ENCODE measurements at places on chromosomes 4 and X.

DNA sequence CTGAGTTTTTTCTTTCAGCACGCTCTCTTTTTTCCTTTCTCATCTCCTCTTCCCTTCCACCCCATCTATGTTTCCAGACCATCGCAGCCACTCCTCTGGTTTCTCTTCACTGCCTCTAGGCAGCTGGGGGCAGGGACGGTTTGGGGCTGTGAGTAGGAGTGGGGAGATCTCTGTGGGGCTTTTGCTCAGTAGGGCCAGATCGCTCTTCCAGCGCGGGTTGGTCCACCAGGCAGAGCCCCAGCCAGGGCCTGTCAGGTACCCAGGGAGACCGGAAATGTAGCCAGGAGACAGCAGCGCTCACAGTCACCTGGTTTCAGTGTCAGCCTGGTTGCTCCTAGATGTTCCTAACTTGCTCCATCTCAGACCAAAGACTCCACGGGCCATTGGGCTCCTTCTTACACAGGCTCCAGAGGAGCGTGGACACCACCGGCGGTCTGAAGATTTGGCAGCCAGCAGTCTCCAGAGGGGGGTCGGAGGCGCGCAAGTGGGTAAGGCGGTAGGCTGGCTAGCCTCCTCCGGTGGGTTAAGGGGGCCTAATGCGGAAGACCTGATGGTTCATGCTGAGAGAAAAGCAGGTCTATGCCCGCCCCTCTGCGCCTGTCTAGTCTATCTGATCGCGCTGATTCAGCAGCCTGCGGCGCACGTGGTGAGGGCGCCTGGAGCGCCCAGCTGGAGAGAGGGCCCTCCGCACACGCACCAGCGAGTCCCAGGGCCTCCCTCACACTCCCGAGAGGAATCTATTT is 1.8 kb downstream of the FGF5 start:
- DNase-seq = no peak

GRCh38 chr4:79047316-79047715 is 108.1 kb upstream of the PAQR3 start:
- DNase-seq = no peak

DNA sequence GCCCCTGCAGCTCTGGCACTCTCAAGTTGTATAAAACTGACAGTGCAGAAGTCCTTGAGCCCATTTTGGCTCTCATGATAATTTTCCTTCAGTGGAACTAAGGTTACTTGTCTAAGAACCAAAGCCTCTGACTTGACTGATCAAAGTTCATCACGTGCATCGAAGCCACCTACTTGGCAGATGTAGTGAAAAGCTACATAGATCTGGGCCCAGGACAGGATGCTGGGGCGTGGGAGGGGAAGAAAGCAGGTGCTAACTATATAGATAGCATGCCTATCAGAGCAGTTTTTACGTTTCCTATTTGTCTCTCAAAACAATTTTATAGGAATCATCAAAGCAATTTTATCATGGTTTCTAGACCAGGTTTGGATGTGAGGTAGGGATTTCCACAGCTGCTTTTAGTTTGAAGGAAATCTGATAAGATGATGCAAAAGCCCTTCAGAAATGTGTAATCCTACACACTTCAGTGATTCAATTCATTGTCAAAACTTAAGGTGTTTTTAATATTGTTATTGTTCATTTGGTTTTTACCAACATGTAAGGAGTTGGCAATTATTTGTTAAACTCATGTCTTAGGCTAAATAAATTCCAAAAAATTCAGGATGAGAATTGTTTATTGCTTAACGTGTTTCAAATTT is 1.2 kb upstream of the CD40LG start:
- DNase-seq = no peak

DNA sequence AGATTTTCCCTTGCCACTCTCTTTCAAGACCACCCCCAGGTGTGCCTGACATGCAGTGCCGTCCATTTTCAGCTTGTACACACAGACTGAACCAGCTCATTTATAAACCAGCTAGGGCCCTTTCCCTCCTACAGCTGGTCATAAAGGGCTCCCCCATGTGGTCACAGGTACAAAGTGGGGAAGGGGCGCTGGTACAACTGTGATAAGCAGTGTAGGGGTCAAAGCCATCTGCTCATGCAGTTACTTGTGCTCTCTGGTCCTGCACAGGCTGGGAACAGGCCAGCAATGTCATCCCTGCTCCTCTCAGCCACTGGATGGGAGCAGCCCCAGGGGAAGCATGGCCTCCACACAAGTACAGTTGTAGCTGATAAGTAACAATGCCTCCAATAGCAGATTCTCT is 20.6 kb downstream of the GABRQ start:
- DNase-seq = no peak

DNA sequence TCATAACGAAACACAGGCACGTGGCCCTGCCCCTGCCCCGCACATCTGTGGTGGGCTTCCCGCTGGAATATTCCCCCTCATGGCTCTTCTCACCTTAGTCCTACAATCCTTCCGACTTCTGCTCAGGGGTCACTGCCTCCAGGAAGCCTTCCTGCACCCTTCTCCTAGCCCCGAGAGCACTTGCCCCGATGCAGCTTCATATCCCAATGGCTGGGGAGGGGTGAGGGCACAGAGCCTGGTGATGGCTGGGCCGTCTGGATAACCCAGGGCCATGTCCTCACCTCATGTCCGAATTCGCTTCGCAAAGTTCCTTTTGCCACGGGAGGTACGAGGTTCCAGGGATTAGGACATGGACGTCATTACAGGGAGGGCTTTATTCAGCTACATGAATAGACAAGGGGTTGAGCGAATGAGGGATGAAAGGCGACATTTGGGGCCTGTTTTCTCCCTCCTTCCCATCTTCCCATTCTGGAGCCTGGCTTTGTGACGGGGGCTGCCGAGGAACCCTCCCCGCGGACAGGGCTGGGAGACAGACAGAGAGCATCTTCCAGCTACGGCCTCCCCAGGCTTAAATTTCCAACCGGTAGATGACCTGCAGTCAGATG is 35.5 kb upstream of the HMX1 start:
- no peak for DNase-seq

DNA sequence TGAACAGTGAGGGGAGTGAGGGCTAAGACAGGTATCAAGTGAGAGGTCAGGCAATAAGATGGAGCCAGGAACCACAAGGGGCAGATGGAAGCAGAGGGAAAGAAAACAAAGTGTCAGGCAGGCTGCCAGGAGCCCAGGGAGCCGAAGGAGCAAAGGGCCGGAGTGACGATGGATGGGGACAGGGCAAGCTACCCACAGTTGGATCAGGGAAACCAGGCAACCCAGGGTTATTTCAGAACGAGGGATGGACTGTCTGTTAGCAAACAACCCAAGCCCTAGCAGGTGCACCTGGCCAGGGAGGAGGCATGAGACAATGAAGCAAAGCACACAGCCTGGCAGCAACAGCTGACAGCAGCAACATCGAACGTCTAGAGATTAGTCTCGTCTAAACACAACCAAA is 39.2 kb downstream of the SEL1L3 start:
- no peak for DNase-seq

DNA sequence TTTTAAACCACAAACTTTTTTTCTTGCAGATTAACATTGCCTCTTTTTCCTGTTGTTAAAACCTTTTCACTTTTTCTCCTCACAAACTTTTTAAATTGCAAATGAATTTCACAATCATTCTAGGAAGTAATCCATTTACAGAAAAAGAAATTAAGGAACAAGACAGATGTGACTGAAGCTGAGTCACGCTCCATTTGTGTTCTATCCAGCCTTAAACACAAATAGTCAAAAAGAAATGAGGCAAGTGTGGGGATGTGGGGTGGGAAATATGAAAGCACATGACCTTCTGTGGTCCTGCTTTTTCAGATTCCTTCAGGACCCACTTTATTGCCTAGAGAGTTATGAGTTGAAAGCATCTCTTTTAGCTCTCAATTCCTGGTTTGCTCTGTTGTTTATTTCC is 197.0 kb downstream of the ADGRL3 start:
- no peak for DNase-seq

GRCh38 chr4:71449878-71450277 is 111.1 kb downstream of the SLC4A4 start:
- no peak for DNase-seq

- no peak for DNase-seq
Measured at GRCh38 chrX:39899856-39900776, 197.6 kb downstream of the BCOR start.

GRCh38 chr4:127155116-127155515 is 477.6 kb upstream of the INTU start:
- no peak for DNase-seq

- DNase-seq = no peak
Measured at GRCh38 chr4:80803337-80803736, 227.2 kb upstream of the BMP3 start.

DNA sequence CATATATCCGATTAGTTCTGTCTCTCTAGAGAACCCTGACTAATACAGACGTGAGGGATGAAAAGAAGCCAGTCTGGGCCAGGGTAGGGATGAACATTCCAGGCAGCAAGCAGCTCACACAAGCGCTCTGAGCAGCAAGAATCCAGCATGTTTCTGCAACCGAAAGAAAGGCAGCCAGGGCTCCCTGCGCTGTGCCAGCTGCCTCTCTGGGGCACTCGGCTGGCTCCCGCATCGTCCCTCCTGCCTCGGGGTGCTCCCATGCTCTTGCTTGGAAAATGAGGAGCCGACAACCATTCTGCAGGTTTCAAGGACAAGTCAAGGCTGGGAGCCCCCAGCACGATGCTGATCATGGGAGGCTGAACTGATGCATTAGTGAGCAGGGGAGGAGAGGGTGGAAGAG is 7.0 kb downstream of the JAKMIP1 start:
- DNase-seq = no peak

- no peak for DNase-seq
Measured at GRCh38 chr4:181845617-181846016, 397.6 kb upstream of the TENM3 start.

DNA sequence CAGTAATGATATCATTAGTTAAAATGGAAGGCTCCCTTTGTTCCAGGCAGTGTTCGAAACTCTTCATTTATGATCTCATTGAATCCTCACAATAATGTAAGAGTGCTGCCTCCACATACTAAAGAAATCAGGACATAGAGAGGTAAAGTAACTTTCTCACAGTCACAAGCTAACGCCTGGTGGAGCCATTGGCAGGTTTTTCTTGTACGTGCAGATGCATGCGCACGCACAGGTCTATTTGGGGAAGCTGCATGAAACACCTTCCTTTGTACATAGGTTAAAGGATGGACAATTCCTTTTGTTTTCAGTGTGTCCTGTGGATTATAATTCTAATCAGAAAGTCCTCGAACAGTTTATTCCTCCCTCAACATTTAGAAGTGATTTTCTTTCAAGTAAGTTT is 176.2 kb downstream of the RAPGEF2 start:
- no peak for DNase-seq

DNA sequence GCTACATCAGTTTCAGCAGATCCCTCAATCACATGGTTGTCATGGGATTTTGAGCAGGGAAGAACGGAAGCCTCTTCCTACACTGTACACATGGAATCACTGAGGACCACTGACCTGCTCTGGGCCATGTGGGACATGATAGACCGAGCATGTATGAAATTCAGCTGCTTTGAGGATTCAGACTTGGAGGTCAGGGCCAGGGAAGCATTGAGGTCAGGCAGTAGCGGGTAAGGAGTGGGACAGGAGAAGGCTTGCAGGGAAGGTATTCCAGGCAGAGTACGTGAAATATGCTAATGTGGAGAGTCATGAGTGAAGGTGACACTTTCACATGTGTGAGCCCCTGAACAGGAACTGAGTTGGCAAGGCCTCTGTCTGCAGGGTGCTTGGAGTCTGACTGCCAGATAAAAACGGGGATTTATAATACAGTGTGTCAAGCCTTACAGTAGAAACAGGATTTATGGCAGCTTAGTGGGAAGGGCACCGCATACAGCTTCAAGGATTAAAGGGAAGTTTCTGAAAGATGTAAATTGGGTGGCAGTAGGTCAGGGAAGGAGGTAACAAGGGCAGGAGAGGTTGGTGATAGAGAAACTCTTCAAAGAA is 111.7 kb downstream of the STK32B start:
- no peak for DNase-seq

DNA sequence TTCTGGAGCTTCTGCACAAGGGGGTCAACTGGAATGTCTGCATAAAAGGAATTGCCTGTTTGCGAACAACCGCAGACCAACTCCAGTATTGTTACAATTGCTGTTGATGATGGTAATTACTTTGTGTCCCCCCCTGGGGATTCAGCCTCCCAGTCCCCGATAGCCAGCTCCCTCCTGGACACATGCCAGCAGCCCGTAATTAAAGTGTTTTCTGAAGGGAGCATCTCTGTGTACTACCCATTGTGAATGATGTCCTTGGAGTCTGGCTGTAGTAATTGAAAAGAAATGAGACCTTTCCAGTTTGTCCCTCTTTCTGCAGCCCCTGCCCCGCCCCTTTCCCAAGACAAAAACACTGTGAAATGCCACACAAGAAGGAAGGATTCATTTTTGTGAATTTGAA is 377.1 kb upstream of the LCORL start:
- DNase-seq = no peak

- peak; percentile 5 for DNase-seq
Measured at GRCh38 chrX:49840679-49841078, 11.6 kb downstream of the PAGE4 start.

DNA sequence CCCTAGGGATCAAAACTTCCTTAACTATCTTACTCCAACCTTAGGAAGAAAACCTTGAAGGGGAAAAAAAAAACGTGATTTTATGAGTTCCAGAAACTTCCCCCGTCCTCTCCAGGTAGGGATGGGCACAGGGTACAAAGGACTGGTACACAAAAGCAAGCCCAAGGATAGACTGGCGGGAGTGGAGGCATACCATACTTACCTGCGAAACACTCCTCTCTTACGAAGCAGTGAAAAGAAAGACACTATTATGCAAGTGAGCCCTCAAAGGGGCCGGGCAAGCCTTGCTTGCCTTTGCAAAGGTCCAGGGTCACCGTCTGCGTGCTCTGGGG is 651 bp downstream of the TSPAN6 start:
- DNase-seq = no peak

- no peak for DNase-seq
Measured at GRCh38 chr4:144647590-144647989, 1.6 kb downstream of the HHIP start.
